ENCODE measurements at places on chromosomes 4 and X.

GRCh38 chr4:125316791-125317524, 2.2 kb downstream of the FAT4 start:
- no peak for DNase-seq

- DNase-seq, result no peak
Measured at GRCh38 chr4:186647821-186648220, 75.8 kb downstream of the FAT1 start.

GRCh38 chr4:126182336-126182735, 867.6 kb downstream of the FAT4 start:
- no peak for DNase-seq

- no peak for DNase-seq
Measured at GRCh38 chr4:154877110-154877760, 96.2 kb downstream of the RBM46 start.

DNA sequence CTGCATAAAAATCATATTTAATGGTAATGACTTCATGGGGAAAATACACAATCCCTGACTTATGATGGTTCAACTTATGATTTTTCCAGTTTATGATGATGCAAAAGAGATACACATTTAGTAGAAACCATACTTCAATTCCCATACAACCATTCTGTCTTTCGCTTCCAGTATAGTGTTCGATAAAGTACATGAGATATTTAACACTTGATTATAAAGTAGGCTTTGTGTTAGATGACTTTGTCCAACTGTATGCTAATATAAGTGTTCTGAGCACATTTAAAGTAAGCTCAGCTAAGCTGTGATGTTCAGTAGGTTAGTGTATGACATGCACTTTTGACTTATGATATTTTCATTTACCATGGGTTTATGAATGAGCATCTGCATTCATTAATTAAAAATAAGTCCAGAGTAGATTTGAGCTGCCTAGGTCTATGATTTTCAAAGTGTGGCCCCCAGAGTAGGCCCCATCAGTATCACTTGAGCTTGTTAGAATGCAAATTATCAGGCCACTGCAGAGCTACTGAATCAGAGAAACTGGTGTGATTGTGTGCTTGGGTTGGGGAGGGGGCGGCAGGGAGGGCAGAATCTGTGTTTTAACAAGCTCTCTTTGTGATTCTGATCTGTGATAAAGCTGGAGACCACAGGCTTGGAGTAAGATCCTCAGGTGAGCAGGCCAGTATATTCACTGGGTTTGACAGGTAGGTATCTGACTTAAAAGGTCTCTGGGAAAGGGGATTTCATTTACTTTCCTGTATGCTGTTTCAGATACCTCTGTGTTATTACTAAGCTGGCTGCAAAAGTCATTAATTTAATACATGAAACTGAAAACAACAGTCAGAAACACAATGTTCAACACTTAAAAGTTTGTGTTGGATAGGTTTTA, 8.4 kb downstream of the ATP10D start:
- no peak for DNase-seq

GRCh38 chr4:3371033-3372001, 70.5 kb upstream of the HGFAC start:
- no peak for DNase-seq

DNA sequence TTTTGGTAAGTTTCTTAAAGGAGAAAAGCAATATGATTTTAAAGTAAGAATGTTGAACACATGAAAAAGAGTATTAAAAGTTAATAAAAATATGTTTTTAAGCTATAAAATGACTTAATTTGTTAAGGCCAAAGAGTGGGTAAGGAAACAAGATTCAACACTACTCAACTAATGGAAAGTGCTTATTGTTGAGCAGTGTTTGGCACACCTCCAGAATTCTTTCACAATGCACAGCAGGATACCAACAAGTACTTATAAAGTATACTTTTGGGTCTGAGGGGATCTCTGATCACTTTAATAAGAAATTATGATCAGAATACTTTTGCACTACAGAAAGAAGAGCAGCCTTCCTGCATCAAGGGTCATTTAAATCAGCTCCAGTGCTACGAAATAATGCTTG, 5.9 kb downstream of the LAMP2 start:
- no peak for DNase-seq

GRCh38 chr4:5827108-5828004, 65.5 kb downstream of the CRMP1 start:
- no peak for DNase-seq

GRCh38 chr4:187903106-187903505, 92.5 kb upstream of the ZFP42 start:
- no peak for DNase-seq

DNA sequence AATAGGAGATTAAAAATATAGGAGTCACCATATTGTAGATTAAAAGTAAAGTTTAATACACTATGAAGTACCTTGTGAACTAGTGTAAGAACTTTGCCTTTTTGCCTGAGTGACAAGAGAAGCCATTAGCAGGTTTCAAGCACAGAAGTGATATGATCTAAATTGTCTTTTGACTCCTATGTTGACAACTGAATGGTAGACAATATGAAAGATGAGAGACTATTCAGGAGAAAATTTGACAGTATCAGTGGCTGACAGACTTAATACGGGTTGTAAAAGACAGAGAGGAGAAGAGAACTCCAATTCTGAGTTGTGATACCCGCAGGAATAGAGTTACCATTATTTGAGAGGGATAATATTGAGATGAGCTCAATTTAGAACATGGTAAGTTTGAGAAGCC, 1259.8 kb downstream of the PCDH7 start:
- no peak for DNase-seq

DNA sequence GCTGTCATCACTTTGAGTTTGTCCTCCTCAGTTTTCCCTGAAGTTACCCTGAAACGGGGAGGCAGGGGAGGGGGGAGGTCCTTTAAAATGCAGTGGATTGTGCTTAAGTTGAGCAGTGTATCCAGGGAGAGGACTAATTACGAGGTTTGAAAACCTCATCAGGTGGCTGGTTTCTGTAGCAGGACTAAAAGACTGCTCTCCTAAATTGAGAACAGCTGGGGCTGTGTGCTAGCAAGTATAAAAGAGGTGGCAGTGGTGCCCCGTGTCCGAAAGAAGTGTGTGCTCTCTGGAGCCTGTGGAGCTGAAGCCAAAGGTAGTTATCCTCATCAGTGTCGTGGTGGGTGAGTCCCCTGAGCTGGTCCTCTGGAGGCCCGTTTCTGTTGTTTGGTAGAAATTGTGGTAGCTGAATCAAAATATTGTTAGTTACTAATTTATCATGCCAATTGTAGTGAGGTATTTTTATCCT, 37.2 kb upstream of the CYP2U1 start:
- no peak for DNase-seq

- DNase-seq, result no peak
Measured at GRCh38 chr4:149785696-149786431, 29.8 kb downstream of the IQCM start.

GRCh38 chr4:61666244-61666643, 466.1 kb downstream of the ADGRL3 start:
- no peak for DNase-seq

DNA sequence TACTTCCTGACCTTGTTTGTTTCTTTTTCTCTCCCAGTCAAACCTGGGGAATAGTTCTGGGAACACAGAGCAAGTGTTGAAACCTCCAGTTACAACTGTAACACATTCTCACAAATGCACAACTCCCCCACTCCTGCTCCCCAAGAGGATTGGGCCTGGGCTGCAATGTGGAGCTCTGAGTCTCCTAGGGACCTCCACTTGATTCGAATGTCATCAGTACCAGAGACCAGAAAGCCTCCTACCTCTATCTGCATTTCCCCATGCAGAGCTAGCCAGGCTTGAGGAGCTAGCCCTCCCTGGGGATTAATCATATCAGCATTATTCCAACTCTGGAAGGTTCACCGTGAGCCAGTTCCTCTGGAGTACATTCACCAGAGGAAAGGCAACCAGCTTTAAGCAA, 41.7 kb upstream of the CITED1 start:
- no peak for DNase-seq

DNA sequence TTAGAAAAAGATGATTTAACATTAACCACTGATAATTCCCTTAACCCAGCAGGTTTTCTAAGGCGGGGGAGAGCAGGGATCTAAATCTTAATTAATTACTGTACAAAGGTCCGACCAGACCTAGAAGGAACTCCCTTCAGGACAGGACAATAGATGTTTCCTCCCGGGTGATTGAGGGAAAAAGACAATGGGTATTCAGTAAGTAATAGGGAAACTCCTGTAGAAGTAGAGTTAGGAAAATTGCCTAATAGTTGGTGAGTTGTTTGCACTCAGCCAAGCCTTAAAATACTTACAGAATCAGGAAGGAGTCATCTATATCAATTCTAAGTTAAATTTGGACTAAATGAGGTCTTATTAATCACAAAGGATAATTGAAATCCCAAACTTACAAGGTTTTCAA, 5.8 kb upstream of the SRD5A3 start:
- no peak for DNase-seq

GRCh38 chrX:130728208-130728607, 174.8 kb downstream of the ENOX2 start:
- no peak for DNase-seq

DNA sequence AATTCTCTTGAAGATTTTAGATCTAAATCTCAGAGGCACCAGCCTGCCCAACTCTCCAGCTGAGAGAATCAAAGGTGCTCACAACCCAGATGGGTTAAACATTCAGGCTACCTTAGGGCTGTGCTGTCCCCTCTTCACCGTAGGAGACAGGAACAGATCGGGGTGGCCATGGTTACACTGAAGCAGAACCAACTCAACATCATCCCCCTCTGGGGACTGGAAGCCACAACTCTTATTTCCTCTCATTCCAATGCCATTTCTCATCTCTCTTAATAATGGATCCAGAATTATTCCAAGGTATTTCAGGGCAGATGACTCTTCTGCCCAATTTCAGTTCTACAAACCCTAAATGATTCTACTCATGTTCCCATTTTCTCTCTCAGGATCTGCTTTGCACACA, 109.7 kb downstream of the NKX6-1 start:
- no peak for DNase-seq

- no peak for DNase-seq
Measured at GRCh38 chr4:39812500-39812899, 114.6 kb downstream of the UBE2K start.

DNA sequence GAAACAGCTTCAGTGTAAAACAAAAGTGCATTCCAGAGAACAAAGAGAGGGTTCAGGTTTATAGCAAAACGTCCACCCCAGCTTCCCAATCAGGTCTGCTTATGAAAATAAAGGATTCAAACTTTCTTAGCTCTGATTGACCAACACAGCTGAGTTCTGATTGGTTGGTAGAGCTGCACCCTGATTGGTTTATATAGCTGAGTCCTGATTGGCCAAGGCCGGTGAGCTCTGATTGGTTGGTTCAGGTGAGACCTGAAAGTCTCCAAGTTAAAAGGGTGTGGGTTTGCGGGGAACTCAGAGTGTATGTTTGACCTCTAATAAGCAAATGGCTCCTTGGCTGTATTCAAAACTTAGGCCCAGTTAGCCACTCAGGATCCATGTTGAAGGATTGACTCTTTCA, 20.9 kb downstream of the CLRN2 start:
- DNase-seq, result no peak

- no peak for DNase-seq
Measured at GRCh38 chrX:48470110-48470832, at the start of gene SLC38A5. TSS of gene SLC38A5 (minus strand) at chrX:48470260. CDS start at chrX:48467924, 2,336 bp downstream.

DNA sequence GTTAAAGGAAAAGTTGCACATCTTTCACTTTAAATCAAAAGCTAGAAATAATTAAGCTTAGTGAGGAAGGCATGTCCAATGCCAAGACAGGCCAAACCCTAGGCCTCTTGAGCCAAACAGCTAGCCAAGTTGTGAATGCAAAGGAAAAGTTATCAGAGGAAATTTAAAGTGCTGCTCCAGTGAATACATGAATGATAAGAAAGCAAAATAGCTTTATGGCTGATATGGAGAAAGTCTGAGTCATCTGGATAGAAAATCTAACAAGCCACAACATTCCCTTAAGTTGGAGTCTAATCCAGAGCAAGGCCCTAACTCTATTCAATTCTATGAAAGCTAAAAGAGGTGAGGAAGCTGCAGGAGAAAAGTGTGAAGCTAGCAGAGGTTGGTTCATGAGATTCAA, 23.8 kb downstream of the NPFFR2 start:
- DNase-seq, result no peak

DNA sequence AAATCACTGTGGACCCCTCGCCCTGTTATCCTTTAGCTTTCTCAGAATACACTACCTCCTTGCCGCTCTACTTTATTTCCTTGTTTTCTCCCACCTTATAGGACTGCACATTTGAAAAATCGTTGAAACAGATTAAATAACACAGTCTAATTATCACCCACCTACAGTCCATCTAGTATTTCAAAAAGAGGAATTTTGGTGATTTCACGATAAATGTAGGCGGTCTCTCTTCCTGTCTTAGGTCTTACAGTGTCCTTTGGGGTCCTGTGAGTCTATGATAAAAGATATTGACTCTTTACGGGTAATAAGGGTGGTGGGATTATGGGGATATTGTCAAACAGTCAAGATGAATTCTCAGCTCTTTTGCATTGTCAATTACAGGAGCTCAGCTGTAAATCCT, 2.4 kb upstream of the TBL1X start:
- no peak for DNase-seq

DNA sequence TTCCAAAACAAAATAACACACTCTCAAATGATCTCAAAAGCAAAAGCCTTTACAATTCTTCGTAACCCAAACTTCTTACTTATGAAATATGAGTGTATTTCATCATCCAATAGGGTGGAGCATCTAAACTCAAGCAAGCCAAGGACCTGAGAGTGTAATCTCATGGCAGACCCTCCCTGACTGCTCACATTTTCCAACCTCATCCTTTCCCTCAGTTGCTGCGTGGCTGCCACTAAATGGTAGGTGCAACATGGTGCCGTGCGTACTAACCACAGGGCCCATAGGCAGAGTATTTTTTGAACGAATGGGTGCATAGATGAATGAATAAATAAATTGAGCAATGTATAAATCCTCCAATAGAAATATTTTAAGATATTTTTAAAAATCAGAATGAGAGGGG, 45.4 kb downstream of the TTC29 start:
- no peak for DNase-seq

DNA sequence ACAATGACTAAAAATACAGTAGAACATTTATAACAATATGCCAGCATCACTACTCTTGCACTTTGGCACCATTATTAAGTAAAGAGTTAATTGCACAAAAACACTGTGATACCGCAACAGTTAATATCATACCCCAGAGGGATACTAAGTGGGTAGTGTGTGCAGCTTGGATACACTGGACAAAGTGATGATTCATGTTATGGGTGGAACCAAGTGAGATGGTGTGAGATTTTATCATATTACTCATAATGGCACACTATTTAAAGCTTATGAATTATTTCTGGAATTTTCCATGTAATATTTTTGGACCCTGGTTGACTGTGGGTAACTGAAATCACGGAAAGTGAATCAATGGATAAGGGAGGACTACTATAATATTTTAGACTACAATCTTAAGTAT, 265.3 kb downstream of the PCDH18 start:
- DNase-seq, result no peak

GRCh38 chr4:86816501-86817273, 32.5 kb downstream of the SLC10A6 start:
- no peak for DNase-seq

GRCh38 chr4:100261346-100261745, 71.1 kb upstream of the DDIT4L start:
- no peak for DNase-seq

GRCh38 chr4:85905761-85906160, 430.8 kb downstream of the ARHGAP24 start:
- no peak for DNase-seq

GRCh38 chr4:185068837-185069236, 50.5 kb downstream of the HELT start:
- no peak for DNase-seq

- DNase-seq, result peak; percentile 26
Measured at GRCh38 chrX:107678957-107679740, 50.8 kb downstream of the PRPS1 start.
